ENCODE measurements at places on chromosomes 1 and 21.

DNA sequence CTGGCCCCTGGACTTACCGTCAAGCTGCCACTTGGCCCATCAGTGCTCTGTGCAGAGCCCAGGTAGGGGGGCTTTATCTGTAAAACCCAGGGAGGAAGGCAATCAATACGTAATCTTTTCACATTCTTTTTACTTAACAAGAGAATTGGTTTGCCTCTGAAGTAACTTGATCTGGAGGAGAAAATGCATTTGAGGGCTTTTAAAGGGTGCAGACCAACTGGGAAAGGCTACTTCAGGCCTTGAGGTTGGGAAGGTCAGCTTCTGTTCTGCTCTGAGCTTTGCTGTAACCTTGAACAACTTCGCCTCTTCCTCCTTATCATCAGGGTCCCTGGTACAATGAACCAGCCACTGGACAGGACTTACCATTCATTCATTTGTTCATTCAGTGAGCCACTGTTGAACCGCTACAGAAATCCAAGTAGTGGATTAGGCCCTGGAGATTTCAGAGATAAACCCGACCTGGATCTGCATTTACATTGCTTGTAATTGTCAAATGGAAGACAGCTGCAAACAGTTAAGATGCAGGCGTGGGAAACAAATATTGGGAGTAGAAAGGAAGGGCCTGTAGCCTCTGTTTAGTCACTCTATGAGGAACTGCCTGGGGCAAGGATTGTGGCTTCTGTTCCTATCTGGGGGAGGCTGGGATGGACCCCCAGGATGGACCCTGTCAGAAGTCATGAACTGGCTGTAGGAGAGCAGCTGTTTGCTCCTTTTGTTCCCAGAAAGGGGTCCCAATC is 90.9 kb downstream of the MAN1C1 start:
- DNase-seq: peak; percentile 71

DNA sequence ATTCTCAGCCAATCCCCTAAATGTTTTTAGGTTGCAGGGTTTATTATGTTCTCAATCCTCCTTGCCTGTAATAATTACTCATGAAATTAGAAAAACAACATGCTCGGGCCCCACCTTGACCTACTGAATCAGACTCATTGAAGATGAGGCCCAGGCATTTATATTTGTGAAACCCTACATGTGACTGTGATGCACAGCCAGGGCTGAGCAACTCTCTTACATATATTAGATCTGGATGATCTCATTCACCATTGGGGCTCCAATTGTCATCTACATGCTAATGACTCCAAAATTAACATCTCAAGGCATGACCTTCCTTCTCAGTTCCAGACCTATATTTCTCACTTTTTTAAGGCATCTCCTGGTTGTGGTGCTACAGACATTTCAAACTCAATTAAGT is 103.3 kb downstream of the WDR3 start:
- DNase-seq: peak; percentile 4

DNA sequence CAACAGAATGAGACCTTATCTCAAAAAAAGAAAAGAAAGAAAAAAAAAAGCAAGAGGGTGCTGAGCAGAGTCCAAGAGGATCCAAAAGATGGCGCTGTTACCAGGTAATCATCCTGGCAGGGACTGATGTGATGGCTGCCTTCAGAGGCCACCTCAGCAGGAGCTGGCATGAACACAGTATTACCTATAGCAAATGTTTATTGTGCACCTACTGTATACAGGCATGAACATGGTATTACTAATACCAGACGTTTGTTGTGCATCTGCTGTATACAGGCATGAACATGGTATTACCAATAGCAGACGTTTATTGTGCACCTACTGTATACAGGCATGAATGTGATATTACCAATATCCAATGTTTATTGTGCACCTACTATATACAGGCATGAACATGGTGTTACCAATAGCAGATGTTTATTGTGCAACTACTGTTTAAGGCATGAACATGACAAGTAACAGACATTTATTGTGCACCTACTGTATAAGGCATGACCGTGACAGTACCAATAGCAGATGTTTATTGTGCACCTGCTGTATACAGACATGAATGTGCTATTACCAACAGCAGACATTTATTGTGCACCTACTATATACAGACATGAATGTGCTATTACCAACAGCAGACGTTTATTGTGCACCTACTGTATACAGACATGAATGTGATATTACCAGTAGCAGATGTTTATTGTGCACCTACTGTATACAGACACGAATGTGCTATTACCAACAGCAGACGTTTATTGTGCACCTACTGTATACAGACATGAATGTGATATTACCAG is 115.1 kb upstream of the TMEM51 start:
- DNase-seq: peak; percentile 44

GRCh38 chr1:46554597-46555381 is 3.3 kb upstream of the KNCN start:
- no peak for DNase-seq

GRCh38 chr1:223345720-223346119 is 18.3 kb downstream of the SUSD4 start:
- no peak for DNase-seq
